ENCODE measurements at places on chromosomes 11 and 22.

DNA sequence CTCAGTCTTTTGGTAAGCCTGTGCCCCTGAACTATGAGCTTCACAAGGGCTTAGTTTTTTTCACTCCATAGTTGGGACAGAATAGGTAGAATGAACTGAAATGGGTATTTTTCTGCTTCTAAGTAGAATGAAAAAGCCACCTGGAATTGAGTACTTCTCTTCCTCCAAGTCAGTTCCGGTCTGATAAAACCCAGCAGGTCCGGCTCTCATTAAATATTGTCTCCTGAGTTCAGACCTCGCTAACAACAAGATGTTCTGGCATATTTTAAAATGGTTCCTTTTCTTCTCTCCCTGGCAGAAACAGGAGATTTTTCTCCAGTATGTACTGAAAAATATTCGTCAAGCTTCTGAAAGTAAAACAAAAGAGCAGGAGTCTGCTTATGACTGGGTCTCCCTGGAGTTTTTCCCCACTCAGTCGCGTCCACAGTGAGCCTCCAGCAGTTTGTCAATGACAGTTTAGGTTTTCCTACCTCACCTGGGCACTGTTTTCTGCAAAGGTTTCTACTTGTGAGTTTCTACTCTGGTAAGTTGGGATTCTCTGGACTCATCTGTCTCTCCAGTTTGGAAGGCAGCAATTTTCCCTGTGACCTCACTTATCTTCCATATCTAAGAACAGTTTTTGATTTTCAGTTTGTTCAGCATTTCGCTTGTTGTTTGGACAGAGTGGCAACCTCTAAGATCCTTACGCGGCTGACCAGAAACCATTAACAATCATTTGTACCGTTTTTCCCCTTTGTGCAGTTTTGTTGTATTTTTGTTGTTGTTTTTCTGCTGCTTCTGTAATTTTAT, 868.0 kb downstream of the METTL15 start:
- DNase-seq = no peak

DNA sequence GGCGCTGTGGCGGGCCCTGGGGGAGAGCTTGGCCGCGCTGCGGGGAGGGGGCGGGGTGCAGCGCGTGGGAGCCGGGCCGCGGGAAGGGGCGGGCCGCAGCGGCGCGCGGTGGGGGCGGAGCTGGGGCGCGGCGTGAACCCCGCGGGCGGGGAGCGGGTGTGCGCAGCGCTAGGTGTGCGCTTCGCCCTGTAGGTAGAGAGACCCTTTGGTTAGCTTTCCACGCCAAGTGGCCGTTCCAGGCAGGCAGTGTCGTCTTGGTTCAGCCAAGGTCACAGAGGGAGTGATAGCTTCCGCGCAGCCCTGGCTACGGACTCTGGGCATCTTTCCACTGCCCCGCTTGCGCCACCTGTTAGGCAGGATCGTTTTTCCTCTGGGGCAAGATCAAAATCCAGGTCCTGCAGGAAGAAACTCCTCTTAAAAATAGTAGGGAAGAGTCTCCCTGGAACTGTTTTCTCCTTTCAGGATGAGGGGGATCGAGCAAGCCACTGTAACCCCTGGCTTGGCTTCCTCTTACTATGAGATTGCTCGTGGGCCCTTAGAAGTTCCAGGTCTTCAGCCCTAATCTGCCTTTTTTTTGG, 434 bp downstream of the BANF1 start:
- no peak for DNase-seq

- DNase-seq = peak; percentile 76
These were observed 2.4 kb upstream of the ATP5MG start for GRCh38 chr11:118398791-118399559.

- DNase-seq = no peak
These were observed 399.2 kb upstream of the NARS2 start for GRCh38 chr11:78973876-78974275.

GRCh38 chr11:54558407-54558806, 45.4 kb downstream of the OR4C46 start:
- no peak for DNase-seq

GRCh38 chr11:30358536-30358935, 35.6 kb downstream of the ARL14EP start:
- DNase-seq = no peak

GRCh38 chr22:50465066-50465930, 9.5 kb downstream of the SBF1 start:
- no peak for DNase-seq

GRCh38 chr11:18794956-18795355, 3.4 kb upstream of the PTPN5 start:
- no peak for DNase-seq

DNA sequence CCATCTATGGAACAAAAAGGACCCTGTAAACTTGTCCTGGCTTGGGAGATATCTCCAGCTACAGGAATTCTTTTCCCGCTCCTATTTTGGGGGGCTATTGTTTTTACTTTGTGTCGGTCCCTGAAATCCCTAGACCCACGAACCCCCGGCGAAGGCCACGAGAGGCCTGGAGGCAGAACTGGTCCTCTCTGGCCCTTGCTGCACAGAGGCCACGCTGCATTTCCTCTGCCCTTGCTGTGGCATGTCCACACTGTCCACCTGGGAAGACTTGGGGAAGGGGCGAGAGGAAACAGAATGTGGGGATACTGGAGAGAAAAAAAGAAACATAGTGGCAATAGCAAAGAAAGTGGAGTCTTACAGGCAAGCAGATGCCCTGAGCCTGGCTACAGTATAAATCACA, 2.3 kb upstream of the ANO1 start:
- no peak for DNase-seq

- peak; percentile 27 for DNase-seq
These were observed 241.6 kb downstream of the FAM76B start for GRCh38 chr11:95547976-95548375.

DNA sequence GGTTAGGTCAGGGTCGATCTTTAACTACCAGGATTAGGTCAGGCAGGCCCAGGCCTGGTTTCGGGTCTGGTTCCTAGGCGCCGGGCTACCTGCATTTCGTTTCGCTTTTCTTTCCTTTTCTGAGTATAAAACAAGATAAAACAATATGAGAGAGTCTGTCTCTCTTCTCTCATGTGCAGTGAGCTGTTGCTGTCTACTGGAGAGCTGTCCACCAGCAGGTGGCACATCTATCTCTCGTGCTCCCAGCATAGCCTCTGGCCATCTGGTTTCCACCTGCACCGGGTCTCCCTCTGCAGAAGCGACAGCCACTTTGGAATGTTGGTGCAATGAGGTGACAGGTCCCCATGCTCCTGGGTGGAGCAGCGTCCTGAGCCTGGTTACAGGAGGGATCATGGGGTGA, 27.6 kb downstream of the RIBC2 start:
- DNase-seq = peak; percentile 24

DNA sequence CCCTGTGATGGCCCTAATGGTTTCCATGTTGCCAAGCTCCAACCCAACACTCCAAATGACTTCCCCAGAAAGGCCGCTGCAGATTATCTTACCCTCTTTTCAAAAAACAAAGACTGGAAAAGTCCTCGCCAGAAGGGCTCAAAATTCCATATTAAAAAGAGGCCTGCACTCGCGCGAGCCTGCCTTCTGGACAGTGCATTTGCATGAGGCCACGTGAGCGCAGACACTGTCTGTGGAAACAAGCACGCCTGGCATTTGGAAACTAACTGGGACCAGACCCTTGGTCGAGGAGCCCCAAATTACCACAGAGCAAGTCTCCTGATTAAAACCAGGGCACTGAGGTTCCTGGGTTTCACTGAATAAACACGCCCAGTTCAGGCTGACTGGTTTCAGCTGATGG, 42.9 kb downstream of the ABTB2 start:
- no peak for DNase-seq

DNA sequence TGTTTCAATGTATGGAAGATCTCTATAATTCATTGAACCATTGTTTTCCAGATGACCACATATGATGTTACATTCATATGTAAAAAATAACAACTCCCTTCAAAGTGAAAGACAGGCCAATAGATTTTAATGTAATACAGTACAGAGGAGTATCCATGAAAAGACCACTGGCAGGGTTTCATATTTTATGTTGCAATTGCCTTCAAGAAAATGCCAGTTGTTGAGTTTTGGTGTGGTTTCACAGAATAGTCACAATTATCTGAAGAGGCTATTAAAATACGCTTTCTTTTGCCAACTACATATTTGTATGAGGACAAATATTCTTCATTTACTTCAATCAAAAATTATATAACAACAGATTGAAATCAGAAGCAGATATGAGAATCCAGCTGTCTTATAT, 14.3 kb downstream of the AMOTL1 start:
- DNase-seq = no peak

GRCh38 chr22:21646608-21647590, 4.8 kb downstream of the SDF2L1 start:
- peak; percentile 83 for DNase-seq

DNA sequence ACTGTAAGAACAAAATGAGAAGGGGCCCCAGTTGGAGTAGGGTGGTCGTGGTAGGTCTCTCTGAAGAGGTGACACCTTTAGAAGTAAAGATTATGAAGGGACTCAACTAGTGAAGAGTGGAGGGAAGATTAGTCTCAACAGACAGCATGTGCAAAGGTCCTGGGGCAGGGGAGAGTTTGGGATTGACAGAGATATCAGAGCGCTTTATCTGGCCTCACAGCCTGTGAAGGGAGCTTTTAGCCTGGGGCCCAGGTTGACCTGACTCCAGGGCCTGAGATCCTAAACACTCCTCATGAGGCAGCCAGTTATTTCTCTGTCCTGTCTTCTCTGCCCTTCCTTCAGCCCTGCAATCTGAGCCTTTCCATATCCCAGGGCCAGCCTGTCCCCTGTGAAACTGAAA, 16.2 kb downstream of the FGF3 start:
- DNase-seq = no peak

- no peak for DNase-seq
These were observed 7.8 kb upstream of the DKK3 start for GRCh38 chr11:12016246-12016645.

DNA sequence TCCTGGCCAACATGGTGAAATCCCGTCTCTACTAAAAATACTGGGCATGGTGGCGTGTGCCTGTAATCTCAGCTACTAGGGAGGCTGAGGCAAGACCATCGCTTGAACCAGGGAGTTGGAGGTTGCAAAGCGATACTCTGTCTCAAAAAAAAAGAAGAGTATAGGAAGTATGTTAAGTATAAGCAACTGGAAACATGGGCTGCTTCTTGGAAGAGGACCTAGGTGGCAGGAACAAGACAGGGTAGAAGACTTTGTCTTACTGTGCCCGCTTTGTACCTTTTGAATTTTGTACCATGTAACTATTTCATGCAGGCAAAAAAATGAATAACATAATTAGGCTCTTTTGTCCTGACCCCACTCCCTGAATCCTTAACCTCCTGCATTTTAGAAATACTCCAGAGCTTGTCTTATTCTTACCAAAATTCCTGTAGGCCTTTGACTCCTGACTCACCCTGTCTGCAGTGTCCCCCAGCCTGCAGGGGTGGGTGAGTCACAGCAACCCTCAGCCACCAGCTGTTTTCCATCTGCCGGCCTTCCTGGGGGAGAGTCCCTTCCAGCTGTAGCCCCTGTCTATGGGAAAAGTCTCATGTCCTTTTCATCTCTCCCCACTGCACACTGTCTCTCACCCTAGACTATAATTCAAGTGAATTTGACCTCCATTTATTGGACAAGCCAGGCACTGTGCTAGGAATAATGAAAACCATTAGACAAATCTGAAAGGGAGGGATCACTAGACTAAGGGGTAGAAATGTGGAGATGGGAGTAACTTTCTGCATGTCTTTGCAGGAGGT, 41.8 kb downstream of the TXN2 start:
- DNase-seq = no peak

DNA sequence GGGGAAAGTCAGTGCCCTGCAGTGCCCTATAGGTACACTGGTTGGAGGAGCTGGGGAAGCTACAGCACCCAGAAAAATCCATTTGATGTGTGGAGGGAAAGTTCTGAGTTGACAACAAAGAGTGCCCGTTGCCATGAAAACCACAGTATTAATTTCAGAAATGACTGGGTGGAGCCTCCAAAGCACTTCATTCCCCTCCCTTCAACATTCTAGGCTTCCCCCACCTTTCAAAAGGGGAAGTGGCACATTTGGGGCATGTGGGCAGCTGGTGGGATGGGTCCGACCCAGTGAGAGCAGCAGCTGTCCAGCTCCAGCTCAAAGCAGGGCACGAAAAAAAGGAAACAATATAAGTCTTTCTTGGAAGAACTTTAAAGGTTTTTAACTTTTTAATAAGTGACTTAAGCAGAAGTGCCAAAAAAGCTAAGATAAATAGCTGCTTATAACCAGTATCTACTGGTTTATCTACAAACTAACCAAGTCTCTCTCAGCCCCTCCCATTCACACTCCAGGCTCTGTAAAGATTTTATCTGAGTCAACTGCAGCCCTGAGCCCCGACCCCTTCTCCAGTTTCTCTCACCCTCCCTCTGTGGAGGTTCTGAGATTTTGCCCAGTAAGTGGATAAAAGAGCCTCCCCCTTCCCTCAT, 9.0 kb upstream of the AHNAK start:
- DNase-seq = peak; percentile 76

- DNase-seq = no peak
These were observed 8.9 kb downstream of the TTC28 start for GRCh38 chr22:28670756-28671155.

GRCh38 chr11:93740031-93740729, 1.1 kb downstream of the TAF1D start:
- DNase-seq = peak; percentile 7

DNA sequence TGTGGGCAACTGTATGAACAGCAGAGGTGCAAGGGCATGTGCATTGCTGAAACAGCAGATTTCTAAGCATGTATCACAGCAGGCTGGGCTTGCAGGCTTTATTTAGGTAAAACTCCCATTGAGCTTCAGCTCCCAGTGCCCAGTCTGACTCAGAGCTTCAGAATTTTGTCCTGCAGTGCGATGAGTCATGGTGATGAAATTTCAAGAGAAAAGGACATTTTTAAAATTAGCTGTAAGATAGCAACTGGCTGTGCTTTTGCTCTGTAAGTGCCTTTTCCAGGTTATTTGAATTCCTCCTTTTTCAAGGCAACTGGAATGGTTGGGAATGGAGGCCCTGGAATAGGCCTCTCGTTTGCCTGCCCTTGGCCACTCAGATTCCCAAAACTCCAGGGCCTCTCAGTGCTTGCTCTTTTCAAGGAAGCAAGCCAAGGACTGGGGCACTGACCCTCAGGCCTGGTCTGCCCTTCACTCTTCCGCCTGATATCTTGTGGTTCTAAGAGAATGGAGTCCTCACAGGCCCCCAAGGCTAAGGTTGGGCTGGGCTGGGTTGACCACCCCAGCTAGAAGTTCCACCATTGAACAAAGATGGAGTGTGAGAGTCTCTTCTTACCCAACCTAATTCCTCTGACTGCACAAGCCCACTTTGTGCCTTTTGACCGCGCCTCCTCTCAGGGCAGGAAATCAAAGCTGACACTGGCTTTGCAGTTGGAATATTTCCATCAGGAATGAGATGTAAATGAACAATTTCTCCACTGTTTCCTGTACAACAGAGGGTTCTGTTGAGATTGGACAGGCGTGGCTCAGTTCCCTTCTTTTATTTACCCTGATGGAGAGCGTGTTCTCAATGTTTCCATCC, 59.5 kb upstream of the PRSS23 start:
- DNase-seq = no peak

- no peak for DNase-seq
These were observed 156.4 kb upstream of the PITPNB start for GRCh38 chr22:28075358-28075981.

- DNase-seq = no peak
These were observed 18.8 kb downstream of the SNX19 start for GRCh38 chr11:130897262-130898182.

GRCh38 chr22:47421846-47422245, 659.4 kb downstream of the TBC1D22A start:
- no peak for DNase-seq

GRCh38 chr22:29109822-29110221, 37.0 kb downstream of the KREMEN1 start:
- no peak for DNase-seq
